Esophagus muscularis mucosa (tissue), 4 donors: ENCODE measurements at places on chromosomes 1 and 21. TPM values are rescaled to one million over a fixed set of nuclear protein-coding genes. Genes with fewer than 3 reads are reported as not detected.
A peak's percentile ranks its signal among the peaks of the same experiment; 100 is the strongest.

The CELA2B gene
- not detected for total RNA-seq

- DNase-seq: no peak
Measured at GRCh38 chr1:112445596-112445995, 49.6 kb downstream of the CTTNBP2NL start.

GRCh38 chr1:235950318-235950717 lies 83.6 kb upstream of the LYST start:
- no peak for DNase-seq

DNA sequence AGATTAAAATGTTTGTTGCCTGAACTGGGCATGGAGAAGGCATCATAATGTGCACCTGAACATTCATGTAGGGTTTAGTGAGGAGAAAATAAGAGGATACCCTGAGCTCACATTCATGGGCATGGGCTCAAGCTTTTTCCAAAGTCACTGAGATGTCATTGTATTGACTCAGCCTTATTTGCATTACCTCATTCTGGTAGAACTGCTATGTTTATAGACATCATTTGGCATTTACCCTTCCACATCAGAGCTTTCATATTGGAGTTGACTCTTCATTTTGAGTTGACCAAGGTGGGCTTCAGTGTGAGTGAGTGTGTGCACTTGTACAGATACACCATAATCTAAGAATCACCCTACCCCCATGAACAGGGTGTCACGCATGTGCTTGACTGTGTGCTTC lies 143.2 kb downstream of the PBX1 start:
- no peak for DNase-seq

DNA sequence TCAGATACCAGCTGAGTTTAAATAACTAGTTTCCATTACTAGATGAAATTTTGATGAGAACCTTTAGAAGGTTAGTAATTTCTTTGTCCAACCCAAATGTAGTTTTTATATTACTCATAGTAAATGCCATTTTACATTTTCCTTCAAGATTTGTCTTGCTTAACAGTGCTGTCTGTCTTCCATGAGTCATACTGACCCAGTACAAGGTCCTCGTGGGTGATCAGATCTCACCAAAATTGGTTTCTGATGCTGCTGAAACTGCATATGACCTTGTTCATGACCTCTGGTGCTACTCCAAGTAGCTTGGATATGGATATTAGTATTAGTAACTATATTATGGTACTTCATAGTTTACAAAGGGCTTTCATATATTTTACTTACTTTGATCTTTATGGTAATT lies 207.1 kb downstream of the RYR2 start:
- DNase-seq: no peak

The HSPB7 gene
- 408 TPM for total RNA-seq

The ZDHHC18 gene
- 11.8 TPM for total RNA-seq

- DNase-seq: no peak
Measured at GRCh38 chr1:229563701-229564100, 5.2 kb upstream of the ABCB10 start.

DNA sequence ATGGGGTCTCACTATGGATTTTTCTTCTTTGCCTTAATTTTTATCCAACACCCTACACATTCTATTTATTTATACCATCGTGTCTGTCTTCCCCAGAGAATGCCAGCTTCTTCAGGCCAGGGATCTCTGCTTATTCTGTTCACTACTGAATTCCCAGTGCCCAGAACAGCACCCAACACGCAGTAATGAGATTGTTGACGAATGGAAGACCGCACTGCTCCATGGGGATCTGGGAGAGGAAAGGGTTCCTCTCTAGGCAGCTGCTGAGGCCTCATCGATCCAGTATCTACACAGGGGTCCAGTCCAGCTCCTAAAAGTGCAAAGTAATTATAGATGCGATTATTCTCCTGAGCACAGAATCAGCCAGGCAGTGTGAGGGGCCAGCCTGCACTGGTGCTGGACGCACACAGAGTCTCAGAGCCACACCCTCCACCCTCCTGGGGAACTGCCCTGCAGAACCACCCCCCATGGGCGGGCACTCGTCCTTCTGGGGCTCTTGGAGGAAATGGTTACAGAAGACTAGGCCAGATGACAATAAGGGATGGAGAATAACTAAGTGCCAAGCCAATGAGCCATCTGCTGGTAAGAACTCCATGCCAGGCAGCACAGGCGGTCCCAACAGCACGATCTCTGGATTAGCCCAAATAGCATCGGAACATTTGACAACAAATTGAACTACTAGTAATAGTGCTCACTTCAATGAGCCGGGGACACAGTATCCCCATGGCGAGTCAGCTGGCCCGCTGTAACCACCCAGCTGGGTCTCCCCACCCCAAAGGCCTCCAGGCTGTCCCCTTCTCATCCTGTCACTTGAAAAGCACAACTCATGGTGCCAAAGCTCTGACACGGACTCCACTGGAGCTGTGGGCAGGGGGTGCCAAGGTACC lies 1.7 kb upstream of the PDE9A start:
- DNase-seq: no peak

The PIGR gene
- total RNA-seq: 0.42 TPM

DNA sequence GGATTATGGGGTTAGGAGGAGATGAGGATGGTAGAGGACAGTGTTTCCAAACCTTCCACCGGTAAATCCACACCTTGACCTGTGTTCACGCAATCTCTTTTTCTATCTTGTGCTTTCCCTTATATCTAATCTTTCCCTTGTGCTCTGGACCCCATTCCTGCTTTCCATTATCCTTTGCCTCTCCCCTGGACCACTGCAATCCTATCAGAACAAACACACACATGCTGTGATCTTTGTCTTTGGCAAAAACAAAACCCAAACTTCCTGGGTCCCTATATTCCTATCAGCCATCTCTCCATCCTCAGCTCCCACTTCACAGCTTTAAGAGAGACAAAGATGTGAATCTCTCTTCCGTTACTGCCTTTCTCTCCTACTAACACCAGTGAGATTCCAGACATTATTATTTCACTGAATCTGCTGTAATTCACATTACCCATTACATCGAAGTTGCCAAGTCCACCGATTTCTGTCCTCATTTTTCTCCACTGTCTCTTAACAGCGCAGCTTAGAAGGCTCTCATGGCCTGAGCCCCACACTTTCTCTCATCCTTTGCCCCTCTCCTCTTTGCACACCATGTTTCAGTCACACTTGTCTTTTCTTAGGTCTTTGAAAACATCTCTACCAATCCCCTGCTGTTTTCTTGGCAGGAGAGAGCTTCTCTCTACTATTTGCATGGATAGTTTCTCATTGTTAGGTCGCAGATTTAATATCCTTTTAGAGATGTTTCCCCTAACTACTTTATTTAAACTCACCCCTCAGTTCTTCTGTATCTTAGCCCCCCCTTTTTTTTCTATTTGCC lies 230.0 kb upstream of the B3GALT2 start:
- DNase-seq: no peak

DNA sequence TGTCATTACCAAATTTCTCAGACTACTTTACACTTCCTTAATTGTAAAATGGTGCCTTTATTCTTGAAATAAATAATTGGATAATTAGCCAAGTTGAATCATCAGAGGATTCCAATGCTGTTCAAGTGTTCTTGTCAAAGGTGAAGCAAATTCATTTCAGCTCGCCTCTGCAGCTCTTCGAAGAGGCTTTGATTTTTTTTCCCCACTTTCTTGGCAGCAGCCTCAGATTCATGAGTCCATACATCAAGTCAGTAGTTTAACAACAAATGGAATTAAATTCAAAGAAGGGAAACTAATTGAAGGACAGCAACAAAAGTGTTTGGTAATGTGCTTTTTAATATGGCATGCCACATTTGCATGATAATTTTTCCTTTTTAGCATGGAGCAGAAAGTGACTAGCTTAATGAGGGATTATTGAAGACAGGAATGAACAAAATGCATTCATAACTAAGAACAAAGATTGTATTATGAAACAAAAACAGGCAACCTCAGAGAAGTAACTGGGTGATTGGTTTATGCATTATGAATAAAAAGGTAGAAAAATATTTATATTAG lies 239.0 kb downstream of the USH2A start:
- no peak for DNase-seq

DNA sequence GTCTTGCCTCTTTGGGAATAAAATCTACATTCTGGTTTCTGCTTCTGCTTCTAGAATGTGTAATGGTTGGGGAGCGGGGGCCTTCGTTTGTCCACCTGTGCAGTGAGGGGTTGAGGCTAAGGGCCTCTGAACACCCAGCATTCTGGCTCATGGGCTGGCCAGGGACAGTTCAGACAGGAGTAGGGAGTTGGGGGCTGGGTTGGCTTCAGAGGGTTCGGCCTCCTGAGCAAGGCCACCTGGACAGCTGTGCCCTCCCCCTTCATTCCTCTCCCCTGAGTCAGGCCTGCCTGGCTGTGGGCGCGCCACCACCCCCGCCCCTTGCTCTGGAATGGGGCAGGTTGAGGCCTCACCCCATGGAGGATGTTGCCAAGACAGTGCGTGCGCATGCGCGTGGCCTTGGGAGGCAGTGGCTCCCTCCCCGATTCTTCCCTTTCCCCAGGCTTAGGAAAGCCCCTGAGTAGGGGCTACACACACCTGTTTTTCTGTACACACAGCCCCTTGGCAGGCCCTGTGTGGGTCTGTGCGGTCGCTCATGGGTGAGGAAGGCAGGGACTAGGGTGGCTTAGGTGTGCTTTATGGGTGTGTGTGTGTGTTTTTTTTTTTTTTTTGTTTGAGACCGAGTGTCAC lies 57.0 kb downstream of the YARS1 start:
- no peak for DNase-seq

The LGALS8 gene
- total RNA-seq: 55.3 TPM

- DNase-seq: no peak
Measured at GRCh38 chr1:233843525-233844204, 60.8 kb upstream of the SLC35F3 start.

GRCh38 chr1:27153927-27154358 lies 982 bp downstream of the SLC9A1 start:
- no peak for DNase-seq

DNA sequence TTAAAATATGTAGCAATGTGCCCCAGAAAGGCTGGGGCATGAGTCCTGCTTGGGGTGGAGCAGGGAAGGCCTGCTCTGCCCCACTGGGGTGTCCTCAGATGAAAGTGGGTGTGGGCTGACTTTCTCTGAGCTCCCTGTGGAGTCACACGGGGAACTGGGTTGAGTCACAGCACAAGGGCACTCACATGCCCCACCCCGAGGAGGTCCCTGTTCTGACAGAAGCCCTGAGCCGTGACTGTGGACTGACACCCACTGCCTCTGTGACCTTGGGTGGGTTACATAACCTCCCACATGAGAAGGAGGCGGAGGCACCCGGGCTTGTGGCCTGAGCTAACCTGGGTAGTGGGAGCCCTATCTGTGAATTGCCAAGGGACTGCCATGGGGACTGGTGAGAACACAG lies 52.5 kb upstream of the TINAGL1 start:
- DNase-seq: no peak

GRCh38 chr1:110675060-110675791 lies 486 bp upstream of the KCNA3 start:
- DNase-seq: no peak

GRCh38 chr1:28815533-28816185 lies 3.7 kb downstream of the OPRD1 start:
- no peak for DNase-seq

The KCNAB2 gene
- total RNA-seq: 19.3 TPM

The FAM72B gene
- total RNA-seq: 0.63 TPM

The RAB42 gene
- total RNA-seq: 2.1 TPM

DNA sequence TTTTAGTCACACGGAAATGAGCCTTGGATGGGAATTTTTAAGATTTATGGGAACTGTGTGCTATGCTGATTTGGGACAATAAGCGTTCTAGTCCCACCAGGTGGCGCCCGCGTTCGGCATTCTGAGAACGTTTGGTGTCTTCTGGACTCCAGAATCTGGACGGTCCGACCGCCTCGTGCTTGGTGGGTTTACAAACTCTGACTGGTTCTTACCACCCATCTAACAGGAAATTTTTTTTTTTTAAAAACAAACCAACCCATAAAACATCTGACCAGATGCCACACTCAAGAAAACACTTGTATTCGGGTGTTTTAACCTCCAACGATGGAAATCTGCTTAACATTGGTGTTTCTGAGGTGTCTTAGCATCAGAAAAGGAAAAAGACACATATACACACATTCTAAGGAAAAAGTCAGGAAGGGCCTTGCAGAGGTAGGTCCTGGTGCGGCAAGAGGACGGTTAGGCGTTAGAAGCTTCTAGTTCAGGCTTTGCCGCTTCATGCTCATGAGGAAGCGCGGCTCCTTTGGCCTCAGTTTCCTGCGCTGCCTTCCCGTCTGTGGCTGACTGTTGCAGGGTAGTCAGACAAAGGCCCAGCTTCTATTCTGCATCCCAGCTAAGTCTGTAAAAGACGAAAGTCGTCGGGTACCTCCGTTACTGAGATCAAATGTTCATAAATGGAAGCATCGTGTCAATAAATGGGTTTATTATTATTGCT lies 814 bp upstream of the DYRK3 start:
- peak; percentile 97 for DNase-seq

DNA sequence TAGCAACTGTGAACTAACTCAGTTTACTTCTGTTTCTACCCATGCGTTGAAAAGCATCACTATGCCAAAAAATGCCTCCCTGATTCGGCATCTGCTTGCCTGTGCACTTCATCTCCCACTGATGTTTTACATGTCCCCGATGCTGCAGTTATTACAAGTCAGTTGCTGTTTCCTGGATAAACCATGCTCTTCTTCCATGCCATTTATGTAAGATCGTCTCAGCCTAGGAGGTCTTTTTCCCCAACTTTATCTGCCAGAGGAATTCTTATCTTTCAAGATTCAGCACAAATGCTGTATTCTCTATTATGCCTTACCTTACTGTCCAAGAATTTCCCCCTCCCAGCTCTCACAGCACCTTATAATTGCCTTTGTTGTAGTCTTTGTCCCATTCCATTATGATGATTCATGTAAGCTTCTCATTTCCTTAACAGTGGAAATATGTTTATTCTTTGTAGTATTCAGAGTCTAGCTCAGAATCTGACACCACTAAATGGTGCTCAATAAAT lies 30.0 kb downstream of the PRKACB start:
- no peak for DNase-seq

The REN gene
- total RNA-seq: not detected

DNA sequence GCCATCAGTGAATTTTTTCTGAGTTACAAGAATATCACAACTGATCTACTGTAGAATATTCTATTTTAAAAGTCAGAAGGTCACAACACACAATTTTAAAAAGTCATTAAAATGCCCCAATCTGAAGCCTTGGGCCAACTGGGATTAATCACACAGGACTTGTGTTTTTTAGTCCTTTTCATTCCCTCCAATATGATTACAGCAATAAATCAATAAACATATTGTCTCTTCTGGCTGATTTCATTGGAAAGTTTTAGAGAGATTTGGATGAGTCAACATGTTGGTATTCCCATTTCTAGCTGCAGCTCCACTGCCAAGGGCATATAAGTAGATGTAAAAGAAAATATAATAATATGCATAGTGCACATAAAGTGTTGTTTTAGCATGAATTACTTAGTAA lies 85.8 kb downstream of the NIBAN1 start:
- DNase-seq: no peak

The GRIK1 gene
- total RNA-seq: 0.33 TPM

The MIXL1 gene
- total RNA-seq: not detected

GRCh38 chr21:28240586-28240985 lies 752.1 kb downstream of the LTN1 start:
- no peak for DNase-seq

DNA sequence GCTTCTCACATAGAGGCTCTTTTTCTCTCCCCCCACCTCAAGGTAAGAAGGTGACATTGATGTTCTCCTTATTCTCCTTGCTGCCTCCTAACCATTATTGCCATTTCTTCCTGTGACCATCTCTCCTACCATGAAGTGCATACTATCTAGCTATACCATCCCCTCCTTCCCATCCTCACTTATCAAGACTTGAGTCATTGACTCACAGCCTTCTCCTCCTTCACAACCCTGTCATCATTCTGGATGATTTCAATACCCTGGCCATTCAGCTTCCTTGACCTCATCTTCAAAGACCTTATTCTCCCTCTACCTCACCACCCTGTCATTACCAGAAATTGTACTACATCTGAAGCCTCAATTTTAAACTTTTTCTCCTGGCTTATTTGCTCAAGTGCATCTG lies 10.9 kb upstream of the HIPK1 start:
- no peak for DNase-seq
